Central memory CD8-positive, alpha-beta T cell (primary cell): ENCODE measurements at places on chromosomes 12 and 14.

DNA sequence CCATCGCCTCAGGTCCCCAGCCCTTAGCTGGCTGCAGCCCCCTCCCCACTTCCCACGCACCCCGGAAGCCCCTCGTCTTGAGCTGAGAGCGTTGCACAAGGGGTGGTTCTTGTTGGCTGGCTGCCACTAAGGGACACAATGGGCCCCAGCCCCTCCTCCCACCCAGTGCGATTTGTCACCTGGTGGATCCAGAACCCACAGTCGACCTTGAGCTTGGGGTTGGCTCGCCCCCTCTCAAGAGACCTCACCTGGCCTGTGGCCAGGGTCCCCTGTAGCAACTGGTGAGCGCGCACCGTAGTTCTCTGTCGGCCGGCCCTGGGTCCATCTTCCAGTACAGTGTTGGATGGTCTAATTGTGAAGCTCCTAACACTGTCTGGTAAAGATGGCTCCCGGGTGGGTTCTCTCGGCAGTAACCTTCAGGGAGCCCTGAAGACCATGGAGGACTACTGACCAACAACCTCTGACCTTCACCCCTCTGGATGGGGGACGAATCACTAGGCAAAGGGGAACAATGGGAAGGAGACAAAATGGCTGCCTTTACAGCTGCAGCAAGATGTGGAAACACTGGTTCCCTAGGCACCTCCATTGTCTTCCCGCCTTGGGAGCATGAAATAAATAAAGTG, 6.6 kb downstream of the PHB2 start:
- no peaks in the 10 kb centered on the region for H3K27me3 ChIP-seq
- H3K4me1 ChIP-seq = peaks cover 47% of the 10 kb centered on the region
- no peak for DNase-seq

- no peak overlapping the region for H3K4me3 ChIP-seq
- H3K27ac ChIP-seq = peak overlapping the region; percentile 29
- peaks cover 55% of the 10 kb centered on the region for H3K36me3 ChIP-seq
Measured at GRCh38 chr12:113955109-113955970, 10.8 kb downstream of the RBM19 start.

GRCh38 chr12:5434647-5435560, 3.0 kb downstream of the NTF3 start:
- H3K4me3 ChIP-seq = no peak overlapping the region
- H3K4me1 ChIP-seq = peaks cover 5% of the 10 kb centered on the region
- no peak overlapping the region for H3K27ac ChIP-seq
- H3K36me3 ChIP-seq = no peaks in the 10 kb centered on the region
- H3K27me3 ChIP-seq = peaks cover 26% of the 10 kb centered on the region
- DNase-seq = no peak

- no peak overlapping the region for H3K4me3 ChIP-seq
- no peaks in the 10 kb centered on the region for H3K4me1 ChIP-seq
- no peak for DNase-seq
- H3K27me3 ChIP-seq = no peaks in the 10 kb centered on the region
Measured at GRCh38 chr12:94571556-94571955, 78.8 kb downstream of the TMCC3 start.

DNA sequence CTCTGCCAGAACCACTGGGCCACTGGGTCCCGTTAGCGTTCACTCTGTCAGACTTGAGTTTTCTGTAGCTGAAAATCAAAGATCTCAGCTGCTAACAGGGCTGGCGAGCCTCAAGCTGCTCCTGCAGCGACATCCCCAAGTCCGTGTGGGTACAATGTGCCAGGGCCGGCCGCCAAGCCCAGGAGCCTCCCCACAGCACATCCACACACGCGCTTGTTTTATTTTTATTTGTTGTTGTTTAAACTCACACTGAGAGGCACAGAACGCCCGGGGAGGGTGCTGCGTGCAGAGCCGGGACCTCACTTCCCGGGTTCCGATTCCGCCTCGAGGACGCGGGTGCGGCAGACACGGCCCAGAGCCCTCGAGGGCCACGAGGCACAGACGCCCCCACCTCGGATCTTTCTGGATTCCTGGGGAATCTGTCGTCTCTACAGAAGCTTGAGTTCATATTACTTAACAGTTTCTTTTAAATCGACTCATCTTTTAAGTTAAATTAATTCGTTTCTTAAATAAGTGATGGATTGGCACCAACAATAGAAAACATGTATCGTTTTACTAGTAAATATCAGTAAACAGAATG, 9.3 kb downstream of the GALNT9 start:
- peaks cover 27% of the 10 kb centered on the region for H3K27me3 ChIP-seq
- H3K36me3 ChIP-seq = no peaks in the 10 kb centered on the region
- no peak for DNase-seq
- H3K4me1 ChIP-seq = no peaks in the 10 kb centered on the region
- H3K27ac ChIP-seq = no peak overlapping the region
- H3K4me3 ChIP-seq = no peak overlapping the region

DNA sequence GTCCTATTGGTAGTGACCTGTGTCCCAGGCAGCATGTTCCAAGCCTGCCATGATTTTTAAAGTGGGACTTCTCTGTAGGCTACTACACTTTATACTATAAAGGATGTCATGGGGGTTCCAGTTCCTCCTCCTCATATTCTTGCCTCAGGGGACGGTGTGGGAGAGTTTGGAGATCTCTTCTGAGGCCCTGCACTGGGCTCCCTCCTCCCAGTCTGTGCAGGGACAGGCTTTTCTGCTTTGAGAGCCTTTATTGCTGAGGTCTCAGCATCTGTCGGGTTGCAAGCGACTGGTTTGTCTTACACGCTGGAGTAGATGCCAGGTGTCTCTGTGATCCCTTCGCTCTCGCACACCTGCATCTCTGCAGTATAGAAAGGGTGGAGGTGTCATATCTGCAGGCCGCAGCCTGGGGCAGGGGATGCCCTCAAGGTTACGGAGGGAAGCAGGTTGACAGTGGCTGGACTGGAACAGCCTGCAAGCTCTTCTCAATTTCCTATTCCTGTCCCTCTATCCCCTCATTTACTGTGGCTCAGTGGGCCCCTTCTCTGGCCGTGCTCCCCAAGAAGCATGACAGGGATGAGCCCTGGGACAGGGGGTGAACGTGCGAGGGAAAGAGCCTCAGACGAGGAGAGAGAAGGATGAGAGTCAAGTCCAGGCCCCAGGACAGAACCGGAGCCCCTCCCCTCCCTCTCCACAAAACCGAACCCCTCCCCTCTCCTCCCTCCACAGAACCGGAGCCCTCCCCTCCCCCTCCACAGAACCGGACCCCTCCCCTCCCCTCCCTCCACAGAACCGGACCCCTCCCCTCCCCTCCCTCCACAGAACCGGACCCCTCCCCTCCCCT, 51.3 kb downstream of the SLC6A12 start:
- H3K27ac ChIP-seq = no peak overlapping the region
- H3K27me3 ChIP-seq = peaks cover 33% of the 10 kb centered on the region
- no peaks in the 10 kb centered on the region for H3K36me3 ChIP-seq
- H3K4me3 ChIP-seq = no peak overlapping the region
- peaks cover 8% of the 10 kb centered on the region for H3K4me1 ChIP-seq

- H3K4me3 ChIP-seq = no peak overlapping the region
- no peak for DNase-seq
- peaks cover 14% of the 10 kb centered on the region for H3K4me1 ChIP-seq
- H3K36me3 ChIP-seq = peaks cover 17% of the 10 kb centered on the region
Measured at GRCh38 chr12:96218989-96219678, 25.0 kb downstream of the ELK3 start.

GRCh38 chr14:28656704-28657255, 109.8 kb upstream of the FOXG1 start:
- H3K27ac ChIP-seq = no peak overlapping the region
- H3K36me3 ChIP-seq = no peaks in the 10 kb centered on the region
- no peaks in the 10 kb centered on the region for H3K4me1 ChIP-seq
- H3K27me3 ChIP-seq = no peaks in the 10 kb centered on the region
- no peak overlapping the region for H3K4me3 ChIP-seq
- DNase-seq = no peak

- peaks cover 28% of the 10 kb centered on the region for H3K27me3 ChIP-seq
- no peak overlapping the region for H3K27ac ChIP-seq
- H3K36me3 ChIP-seq = no peaks in the 10 kb centered on the region
- no peaks in the 10 kb centered on the region for H3K4me1 ChIP-seq
- no peak overlapping the region for H3K4me3 ChIP-seq
- no peak for DNase-seq
Measured at GRCh38 chr12:124661341-124661740, 93.9 kb upstream of the NCOR2 start.

DNA sequence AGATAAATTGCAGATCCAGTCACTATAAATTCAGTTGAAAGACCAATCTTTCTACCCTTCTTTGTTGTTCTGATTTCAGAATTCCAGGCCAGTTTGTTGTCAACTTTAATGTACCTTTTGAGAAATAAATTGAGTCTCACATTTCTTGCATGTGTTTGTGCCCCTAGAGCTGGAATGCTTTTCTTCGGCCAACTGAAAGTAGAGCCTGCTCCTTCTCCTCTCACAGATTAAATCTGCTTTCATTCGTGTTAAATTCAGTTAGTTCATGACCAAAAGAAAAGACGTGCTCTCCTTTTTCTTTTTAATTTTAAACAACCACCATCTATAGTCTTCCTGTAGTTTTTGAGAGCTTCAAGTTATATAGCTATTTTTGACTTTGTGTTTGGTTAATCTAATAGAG, 22.9 kb downstream of the SOCS2 start:
- no peak overlapping the region for H3K4me3 ChIP-seq
- peaks cover 1% of the 10 kb centered on the region for H3K36me3 ChIP-seq
- peaks cover 15% of the 10 kb centered on the region for H3K4me1 ChIP-seq
- DNase-seq = no peak
- H3K27ac ChIP-seq = no peak overlapping the region

- no peak overlapping the region for H3K4me3 ChIP-seq
- H3K36me3 ChIP-seq = no peaks in the 10 kb centered on the region
- H3K27me3 ChIP-seq = no peaks in the 10 kb centered on the region
- DNase-seq = no peak
Measured at GRCh38 chr12:107079172-107080011, 14.0 kb downstream of the CRY1 start.

GRCh38 chr12:42525444-42525843, 64.1 kb downstream of the PRICKLE1 start:
- H3K27ac ChIP-seq = no peak overlapping the region
- DNase-seq = no peak
- peaks cover 23% of the 10 kb centered on the region for H3K27me3 ChIP-seq

DNA sequence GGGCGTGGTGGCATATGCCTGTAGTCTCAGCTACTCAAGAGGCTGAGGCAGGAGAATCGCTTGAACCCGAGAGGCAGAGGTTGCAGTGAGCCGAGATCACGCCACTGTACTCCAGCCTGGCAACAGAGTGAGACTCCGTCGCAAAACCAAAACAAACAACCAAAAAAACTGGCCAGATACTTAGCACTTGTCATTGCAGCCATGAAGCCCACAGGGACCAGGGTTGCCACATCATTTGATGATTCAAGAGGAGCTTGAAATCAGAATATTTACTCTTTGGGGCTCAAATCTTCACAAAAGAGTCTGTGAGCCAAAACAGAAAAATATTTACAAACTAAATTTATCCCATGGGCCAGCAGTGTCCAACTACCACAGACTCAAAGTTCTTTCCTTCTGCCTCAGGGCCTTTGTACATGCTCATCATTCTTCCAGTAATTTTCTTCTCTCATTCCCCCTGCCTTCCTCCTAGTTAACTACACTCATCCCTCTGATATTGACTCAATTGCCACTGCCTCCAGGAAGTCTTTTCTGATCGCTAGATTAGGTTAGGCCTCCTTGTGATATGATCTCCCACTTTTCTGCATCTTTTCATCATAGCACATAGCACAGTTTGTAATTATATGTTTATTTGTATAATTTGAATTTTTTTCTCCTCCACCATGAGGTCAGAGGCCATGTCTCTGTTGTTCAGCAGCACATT, 130.8 kb upstream of the PLEKHG7 start:
- H3K27ac ChIP-seq = peak overlapping the region; percentile 13
- no peaks in the 10 kb centered on the region for H3K36me3 ChIP-seq
- H3K4me3 ChIP-seq = no peak overlapping the region
- H3K4me1 ChIP-seq = peaks cover 9% of the 10 kb centered on the region

- H3K27ac ChIP-seq = no peak overlapping the region
- H3K4me3 ChIP-seq = peak overlapping the region; percentile 27
- DNase-seq = no peak
Measured at GRCh38 chr12:41521872-41522379, 333.8 kb downstream of the PDZRN4 start.

- DNase-seq = no peak
- H3K27me3 ChIP-seq = peaks cover 39% of the 10 kb centered on the region
- no peaks in the 10 kb centered on the region for H3K4me1 ChIP-seq
- H3K27ac ChIP-seq = no peak overlapping the region
- no peaks in the 10 kb centered on the region for H3K36me3 ChIP-seq
- no peak overlapping the region for H3K4me3 ChIP-seq
Measured at GRCh38 chr12:108017472-108018057, 111.5 kb upstream of the WSCD2 start.

DNA sequence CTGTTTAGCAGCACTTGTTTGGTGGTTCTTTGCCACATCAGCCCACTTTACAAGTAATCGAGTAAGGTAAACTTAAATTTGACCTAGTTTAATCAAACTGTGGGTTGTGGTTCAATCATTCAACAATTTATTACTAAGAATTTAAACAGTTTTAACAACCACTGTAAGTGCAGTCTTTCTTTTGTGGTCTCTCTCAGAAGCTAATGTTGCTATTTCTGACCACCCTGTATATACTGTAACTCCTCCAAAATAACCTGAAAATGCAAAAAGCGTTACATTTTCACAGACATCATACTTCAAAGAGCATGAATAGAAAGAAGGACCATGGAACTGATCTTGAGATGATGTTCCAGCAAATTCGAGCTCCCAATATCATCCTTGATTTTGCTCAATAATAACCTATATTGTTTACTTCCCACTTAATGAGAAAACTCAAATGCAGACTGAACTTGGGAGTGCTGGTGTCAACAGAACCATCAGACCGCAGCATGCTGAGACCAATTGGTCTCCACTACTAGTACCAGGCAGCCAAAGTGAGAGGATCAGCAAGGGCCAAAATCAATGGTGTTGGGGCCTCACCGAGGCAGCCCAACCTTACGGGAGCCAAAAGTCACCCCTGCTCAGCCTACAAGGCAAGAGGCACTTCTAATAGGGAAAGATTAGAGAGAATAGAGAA, 22.1 kb downstream of the IFNG-AS1 start:
- DNase-seq = no peak
- peaks cover 37% of the 10 kb centered on the region for H3K4me1 ChIP-seq
- no peaks in the 10 kb centered on the region for H3K27me3 ChIP-seq
- peaks cover 27% of the 10 kb centered on the region for H3K36me3 ChIP-seq

DNA sequence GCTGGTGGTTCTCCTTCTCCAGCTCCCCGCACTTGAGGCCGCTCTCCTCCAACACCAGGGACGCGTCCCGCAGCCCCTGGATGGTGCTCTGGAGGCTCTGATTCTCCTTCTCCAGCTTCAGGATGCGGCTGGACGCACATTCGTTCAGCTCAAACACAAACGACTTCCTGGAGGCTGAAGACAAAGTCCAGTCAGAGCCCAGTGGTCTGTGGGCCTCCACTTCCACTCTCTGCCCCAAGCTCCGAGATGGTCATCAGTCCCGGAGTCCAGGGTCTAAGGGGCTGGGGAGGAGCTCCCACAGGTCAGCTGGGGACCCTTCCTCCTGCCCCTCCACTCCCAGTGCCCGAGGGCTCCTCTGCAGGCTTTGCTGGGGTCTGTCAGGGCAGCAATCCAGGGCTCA, 76.6 kb upstream of the GPR68 start:
- no peak for DNase-seq
- peak overlapping the region; percentile 29 for H3K27ac ChIP-seq
- no peak overlapping the region for H3K4me3 ChIP-seq
- no peaks in the 10 kb centered on the region for H3K27me3 ChIP-seq
- peaks cover 62% of the 10 kb centered on the region for H3K4me1 ChIP-seq

- DNase-seq = no peak
- peaks cover 26% of the 10 kb centered on the region for H3K27me3 ChIP-seq
- H3K36me3 ChIP-seq = peaks cover 4% of the 10 kb centered on the region
- peak overlapping the region; percentile 54 for H3K4me3 ChIP-seq
- no peak overlapping the region for H3K27ac ChIP-seq
Measured at GRCh38 chr14:104931771-104932675, 7.3 kb downstream of the PLD4 start.
